Fibroblast of skin of right quadriceps (primary cell): ENCODE measurements at places on chromosomes 4 and X.
A peak's percentile ranks its signal among the peaks of the same experiment; 100 is the strongest.

- peak; percentile 90 for DNase-seq
These were observed 93.9 kb upstream of the C1QTNF7 start for GRCh38 chr4:15333692-15334633.

GRCh38 chrX:17805120-17805519, 56.0 kb downstream of the RAI2 start:
- DNase-seq: no peak

DNA sequence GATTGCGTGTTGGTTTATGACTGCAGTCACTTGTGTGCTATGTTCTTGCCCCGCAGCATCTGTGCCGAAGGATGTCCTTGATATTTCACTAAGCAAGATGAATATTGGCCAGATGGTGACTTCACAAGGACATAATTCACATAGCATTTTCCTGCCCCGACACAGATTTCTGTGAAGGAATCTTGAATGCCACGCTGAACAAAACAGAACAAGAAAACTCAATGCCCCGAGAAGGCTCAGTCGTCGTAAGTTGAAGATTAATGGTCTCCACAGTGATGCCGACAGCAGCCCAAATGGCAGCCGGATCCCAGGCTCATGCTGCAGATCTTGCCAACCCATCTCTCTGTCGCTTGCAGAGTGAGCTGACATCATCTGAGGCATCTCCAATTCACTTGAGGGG, 145.9 kb downstream of the CPEB2 start:
- DNase-seq: peak; percentile 23

GRCh38 chrX:103253608-103254007, 1.3 kb downstream of the TCEAL8 start:
- peak; percentile 1 for DNase-seq

GRCh38 chr4:39529534-39529933, 2.3 kb upstream of the UGDH start:
- DNase-seq: no peak

DNA sequence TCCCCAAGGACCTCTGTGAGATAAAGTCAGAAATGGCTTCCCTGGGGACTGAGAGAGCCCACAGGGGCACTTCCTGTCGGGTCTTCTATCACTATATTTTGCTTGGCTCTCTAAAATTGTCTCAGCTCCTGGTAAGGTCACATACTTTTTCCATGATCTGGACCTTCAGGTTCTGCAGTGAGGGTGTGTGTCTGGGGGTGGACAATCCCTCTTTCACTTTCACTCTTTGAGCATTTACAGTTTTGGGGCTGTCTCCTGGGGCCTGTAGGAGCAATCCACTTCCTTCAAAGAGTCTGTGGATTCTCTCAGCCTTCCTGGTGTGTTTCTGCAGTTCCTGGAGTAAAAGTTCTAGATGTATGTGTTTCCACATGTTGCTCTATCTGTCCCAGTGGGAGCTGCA, 335.7 kb downstream of the FSTL5 start:
- DNase-seq: peak; percentile 6

DNA sequence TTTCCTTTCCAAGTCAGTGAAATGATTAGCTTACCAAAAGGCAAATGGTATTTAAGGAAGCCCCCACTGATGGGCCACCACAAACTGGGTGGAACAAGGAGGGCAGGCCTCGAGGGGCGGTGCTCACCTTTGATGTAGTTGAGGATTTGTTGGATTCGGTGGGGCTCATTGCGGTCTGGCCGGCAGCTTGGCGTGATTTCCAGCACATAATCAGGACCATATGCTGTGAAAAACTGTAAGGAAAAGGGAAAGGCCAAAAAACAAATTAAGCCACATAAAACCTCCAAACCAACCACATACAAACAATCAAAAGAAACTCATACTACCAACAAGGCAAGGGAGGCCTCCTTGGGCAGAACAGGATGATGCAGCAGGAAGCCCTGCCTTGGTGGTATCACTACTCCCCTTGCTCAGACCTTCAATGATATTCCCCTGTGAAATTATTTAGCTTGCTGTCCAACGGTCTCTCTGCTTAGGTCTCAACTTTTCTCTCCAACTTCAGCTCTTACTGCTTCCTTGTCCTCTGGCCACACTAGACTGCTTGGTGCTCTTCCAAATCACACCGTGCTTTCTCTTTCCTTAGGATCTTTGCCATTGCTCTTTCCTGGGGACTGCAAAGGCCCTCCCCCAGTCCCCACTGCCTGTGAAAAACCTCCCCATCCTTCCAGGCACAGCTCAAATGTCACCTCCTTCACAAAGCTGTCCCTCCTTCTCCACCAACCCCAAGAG, 46.1 kb upstream of the CITED1 start:
- DNase-seq: peak; percentile 73
